ENCODE measurements at places on chromosomes 13 and 19. TPM values are rescaled to one million over a fixed set of nuclear protein-coding genes. Genes with fewer than 3 reads are reported as not detected.
A peak's percentile ranks its signal among the peaks of the same experiment; 100 is the strongest.

- DNase-seq = no peak
These were observed 178.0 kb downstream of the LIG4 start for GRCh38 chr13:108037348-108037747.

DNA sequence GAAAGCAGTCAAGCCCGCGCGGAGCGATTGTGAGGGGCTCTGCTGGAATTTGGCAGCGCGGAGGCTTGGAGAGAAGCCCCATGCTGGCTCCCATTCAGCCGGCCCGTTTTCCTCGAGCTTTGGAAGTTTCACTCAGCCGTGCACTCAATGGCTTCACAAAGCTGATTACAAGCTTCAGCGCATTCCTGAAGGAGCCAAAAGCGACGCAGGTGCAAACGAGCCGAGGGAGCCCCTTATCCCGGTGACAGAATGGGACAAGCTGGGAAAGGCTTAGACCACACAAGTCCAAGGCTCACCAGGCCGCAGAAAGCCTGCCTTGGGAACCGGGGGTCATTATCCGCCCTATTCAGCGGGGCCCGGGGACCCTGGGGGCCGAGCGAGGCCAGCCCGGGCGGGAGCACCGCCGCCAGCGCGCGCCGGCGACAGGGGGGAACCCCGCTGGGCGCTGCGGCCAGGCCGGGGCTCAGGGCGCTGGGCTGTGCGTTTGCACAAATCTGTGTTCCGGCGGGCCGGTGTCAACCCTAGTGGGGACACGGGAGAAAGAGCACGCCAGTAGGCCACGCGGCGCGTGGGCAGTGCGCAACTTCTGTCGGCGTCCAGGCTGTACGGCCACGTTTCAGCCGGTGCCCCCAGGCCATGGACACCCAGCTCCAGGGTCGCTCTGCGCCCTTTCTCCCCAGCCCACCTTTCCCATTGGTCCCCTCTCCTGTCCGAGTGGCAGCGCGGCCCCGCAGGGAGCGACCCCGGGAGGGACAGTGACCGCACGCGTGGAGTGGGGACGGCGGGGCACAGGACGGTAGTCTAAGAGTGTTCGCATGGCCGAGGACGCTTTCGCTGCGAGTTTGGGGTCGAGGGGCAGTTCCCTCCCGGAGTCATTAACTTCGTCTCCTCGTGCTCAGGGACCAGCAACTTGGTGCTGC lies 37.3 kb downstream of the SOX1 start:
- DNase-seq = peak; percentile 55

DNA sequence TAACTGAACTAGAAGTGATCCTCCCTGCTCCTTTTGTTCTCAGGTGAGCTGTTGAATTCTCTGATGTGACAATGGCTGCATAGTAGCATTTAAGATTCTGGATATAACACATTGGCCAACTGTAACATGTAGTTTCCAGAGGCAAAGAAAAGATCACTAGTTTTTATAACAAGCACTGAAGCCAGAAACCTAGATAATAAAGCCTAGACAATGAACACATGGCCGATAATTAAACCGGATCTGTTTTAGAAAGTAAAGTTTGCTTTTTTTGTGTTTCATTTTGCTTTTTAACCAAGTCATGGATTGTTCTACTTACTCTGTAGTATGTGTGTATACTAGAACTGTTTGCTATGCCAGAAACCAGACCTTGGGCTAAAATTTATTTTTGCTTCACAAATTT lies 225.5 kb upstream of the KLHL1 start:
- DNase-seq = no peak

DNA sequence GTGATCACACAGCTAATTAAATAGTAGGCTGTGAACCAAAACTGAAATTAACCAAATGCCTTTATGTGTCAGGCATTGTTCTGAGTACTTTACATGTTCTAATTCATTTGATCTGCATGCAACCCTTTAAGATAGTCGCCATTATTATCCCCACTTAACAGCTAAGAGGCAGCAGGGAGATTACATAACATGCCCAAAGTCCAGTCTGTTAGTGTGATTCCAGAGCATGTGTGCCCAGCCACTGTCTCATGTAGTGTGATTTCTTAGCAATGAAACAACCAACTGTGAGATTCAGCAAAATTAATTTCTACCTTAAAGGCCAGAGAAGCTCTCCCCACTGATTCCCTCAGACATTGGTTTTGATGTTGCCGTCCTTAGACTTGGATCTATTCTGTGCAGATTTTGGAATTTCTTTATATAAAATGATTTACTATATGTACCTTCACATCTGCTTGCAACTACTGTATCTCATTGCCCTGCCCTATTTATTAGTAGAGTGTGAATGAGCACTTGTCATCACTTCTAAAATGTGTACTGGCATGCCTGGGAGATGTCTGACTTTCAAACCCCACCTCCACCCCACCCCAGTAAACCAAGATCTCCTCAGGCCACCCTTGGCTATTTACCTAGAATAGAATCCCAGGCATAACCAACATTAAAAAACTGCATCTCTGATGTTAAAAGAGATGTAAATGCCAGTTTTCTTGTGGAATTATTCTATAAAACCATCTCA lies 41.2 kb downstream of the POLR1D start:
- no peak for DNase-seq

DNA sequence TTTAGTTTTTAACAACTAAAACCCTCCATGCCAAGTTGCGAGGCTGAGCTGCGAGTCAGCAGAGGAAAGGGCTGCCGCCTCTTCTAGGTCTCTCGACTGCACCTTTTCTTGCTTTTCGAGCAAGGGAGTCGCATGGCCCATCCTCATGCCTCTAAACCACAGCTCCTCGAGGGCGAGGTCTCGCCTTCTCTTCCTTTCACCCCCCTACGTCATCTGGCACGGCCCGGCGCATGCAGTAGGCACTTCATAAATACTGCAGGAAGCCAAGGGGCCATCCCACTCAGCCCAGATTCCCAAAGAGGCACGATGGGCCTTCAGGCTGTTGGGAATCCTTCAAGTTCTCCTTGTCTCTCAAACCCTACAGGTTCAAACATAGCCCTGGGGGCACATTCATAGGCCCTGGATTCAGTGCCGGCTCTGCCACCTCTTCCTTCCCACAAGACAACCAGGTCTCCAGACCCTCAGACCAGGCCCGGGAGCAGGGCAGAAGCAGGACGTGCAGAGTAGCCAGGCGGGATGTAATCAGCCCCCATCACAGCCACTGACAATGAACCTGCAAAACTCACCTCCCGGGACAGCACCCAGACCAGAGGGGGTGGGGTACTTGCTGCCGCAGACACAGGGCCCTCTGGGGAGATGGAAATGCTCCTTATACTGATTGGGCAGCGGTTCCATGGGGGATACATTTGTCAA lies 41.7 kb downstream of the GGACT start:
- no peak for DNase-seq

DNA sequence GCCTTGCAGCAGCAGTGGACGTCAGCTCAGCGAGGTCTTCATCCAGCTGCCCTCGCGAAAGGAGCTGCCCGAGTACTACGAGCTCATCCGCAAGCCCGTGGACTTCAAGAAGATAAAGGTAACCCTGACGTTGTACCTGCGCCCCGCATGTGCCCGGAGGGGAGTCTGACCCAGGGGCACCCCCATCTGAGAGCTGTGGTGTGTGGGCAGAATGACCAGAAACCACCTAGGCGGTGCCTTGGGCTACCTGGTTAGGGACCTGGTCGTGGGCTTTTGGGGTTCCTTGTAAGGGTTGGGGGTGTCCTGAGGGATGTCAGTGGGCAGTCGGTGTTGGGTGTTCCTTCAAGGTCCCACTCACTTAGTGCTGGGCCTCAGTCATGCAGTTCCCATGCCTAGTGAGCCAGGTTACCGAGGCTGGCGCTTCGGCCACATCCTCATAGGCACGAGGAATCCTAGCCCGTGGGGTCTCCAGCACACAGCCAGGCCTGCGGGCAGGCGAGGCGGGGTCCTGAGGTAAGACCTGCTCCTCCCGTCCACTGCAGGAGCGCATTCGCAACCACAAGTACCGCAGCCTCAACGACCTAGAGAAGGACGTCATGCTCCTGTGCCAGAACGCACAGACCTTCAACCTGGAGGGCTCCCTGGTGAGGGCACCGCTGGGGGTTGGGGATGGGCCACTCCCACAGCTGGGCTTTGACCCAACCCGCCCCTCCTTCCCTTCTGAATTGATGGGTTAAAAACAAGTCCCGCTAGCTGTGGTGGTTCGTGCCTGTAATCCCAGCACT lies 30.8 kb upstream of the LDLR start:
- DNase-seq = no peak

DNA sequence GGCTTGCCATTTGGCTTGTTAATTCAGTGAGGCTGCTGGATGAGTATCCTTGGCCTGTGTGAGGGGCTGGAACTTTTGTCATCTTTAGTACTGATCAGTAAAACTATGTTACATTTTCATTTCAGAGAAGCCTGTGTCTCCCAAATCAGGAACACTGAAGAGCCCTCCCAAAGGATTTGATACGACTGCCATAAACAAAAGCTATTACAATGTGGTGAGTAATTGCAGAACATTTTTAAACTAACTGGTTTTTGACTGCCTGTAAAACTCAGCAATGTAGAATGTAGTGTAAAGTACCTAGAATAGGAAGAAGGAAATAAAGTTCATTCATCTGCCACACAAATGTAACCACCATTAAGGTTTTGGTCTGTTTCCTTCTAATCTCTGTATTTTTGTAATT lies 87.4 kb upstream of the TEX29 start:
- DNase-seq = no peak

DNA sequence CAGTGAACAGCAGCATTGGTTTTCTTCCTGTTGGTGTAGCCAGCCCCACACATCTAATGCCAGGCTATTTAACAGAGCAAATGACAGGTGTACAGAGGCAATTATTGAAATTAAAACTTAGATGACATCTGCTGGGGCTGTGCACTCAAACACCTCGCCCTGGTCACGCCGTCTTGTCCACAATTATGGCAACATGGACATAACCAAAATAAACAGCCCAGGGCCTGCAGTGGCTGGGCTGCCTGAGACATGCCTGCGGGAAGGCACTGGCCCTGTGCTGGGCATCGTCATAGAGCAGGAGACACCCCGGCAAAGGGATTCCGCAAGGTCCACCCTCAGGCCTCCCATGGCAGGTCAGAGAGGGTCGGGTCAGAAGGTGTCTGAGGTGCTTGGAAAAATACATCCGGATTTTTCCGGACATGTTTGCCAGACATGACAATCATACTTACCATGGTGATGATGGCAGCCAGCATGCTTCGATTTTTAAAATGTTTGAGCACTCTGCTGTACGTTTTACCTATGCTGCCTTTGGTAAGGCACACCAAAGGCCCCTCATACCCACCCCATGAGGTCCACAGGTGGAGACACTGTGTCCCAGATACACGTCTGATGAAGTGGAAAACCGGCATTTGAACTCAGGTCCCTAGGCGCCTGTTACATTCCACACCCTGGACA lies 47.8 kb downstream of the TSHZ3 start:
- DNase-seq = no peak

- no peak for DNase-seq
These were observed 5.0 kb downstream of the LYL1 start for GRCh38 chr19:13097463-13098258.

DNA sequence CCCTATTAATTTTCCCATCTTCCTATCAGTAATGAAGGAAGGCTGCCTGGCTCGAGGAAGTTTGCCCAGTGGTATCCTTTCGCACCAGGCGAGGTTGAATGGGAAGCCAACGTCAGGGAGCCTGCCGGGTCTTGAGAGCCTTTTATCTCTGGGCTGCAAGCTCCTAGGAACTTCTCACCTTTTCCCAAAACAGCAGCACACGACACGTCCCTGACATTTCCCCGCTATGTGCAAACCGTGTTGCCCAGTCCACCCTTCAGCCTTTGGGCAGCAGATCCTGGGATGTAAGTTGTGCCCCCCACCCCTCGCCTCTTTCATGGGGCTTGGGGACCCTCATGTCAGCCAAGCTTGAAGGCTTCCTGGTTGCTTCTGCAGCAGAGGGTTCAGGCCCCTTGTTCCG lies 179.1 kb downstream of the ZNF536 start:
- DNase-seq = no peak

DNA sequence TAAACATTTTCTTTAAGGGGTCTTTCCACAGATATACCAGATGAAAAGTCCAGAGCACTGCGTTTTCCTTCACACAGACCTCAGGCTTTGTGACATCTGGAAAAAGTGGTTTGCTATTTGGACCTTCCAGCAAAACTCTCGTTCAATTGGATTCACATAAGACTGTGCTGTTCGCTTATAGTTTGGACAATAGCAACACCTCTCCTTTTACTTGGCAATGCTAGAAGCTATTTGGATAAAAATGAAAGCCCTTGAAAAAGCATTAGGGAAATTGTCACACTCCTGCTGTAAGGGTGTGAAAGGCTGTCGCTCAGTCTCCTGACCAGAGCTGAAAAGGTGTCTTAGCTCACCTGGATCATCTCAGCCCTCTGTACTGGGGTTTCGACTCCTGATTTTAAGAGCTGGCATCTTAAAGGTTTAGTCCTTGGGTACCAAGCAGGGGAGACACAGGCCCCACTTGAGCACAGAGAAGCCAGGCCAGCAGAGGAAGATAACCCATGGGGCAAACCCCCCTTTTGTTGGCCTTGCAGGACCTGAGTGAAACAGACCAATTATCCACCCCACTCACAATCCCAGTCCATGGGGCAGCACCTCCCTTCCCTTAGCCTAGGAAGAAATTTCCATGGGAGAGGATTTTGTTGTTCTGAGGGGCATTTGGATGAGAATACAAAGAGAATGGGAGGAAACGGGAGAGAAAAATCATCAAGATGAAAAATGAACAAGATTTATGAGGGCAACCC lies 257.6 kb downstream of the DLEU7 start:
- DNase-seq = no peak

The CGB3 gene
- not detected for total RNA-seq

The SLC25A41 gene
- 1.6 TPM for total RNA-seq

The DENND1C gene
- not detected for total RNA-seq

The SOX1 gene
- total RNA-seq = 41.2 TPM

The RNF113B gene
- not detected for total RNA-seq

The GNG7 gene
- 13.9 TPM for total RNA-seq

The IGFL1 gene
- not detected for total RNA-seq

The ALOX5AP gene
- not detected for total RNA-seq

The LYL1 gene
- 0.30 TPM for total RNA-seq

The KLK8 gene
- total RNA-seq = not detected

All from neural crest cell (in vitro differentiated cells).